Panc1 (cell line): ENCODE measurements at places on chromosomes 12 and 14.

GRCh38 chr14:104865631-104866441 lies 768 bp downstream of the CEP170B start:
- DNase-seq: no peak

DNA sequence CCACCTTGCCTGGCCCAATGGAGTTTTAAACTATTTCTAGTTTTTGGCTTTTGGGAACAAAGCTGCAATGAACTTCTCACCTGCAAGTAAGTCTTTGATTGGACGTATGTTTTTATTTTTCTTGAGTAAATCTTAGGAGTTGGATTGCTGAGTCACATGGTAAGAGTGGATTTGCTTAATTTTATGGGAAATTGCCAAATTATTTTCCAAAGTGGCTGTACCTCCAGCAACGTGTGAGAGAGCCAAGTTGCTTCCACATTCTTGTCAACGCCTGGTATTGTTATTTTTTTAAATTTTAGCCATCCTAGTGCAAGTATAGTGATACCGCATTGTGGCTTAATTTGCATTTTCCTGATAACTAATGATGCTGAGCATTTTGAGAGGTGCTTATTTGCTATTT lies 136.6 kb downstream of the LMNTD1 start:
- no peak for DNase-seq

GRCh38 chr14:89252887-89253532 lies 164.0 kb downstream of the FOXN3 start:
- DNase-seq: no peak

GRCh38 chr12:124563401-124563800 lies 4.0 kb downstream of the NCOR2 start:
- DNase-seq: no peak

DNA sequence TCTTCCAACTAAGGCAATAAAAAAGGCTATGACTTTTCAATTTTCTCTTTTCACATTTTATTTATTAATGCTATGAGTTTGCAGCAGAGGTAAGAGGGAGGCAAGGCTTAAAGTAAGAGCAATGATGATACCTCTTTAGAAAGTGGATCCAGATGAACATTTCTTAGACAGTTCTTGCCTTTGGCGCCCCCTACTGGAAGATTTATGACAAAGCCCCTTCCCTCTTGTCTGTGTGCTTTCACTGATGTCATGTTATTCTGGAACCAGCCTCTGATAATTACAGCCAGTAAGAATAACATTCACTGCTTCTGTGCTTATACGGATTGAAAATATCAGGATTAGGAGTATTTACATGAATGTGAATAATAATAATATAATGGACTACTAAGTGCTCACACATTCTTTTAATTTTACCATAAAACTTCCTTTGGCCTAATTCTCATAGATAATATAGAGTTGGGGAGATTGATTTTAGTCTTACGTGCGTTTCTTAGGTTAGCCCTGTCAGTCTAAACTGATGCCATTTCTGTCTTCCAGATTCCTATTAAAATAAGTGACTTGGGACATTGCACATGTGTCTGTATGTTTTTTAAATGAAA lies 1929.9 kb upstream of the SEL1L start:
- DNase-seq: no peak

DNA sequence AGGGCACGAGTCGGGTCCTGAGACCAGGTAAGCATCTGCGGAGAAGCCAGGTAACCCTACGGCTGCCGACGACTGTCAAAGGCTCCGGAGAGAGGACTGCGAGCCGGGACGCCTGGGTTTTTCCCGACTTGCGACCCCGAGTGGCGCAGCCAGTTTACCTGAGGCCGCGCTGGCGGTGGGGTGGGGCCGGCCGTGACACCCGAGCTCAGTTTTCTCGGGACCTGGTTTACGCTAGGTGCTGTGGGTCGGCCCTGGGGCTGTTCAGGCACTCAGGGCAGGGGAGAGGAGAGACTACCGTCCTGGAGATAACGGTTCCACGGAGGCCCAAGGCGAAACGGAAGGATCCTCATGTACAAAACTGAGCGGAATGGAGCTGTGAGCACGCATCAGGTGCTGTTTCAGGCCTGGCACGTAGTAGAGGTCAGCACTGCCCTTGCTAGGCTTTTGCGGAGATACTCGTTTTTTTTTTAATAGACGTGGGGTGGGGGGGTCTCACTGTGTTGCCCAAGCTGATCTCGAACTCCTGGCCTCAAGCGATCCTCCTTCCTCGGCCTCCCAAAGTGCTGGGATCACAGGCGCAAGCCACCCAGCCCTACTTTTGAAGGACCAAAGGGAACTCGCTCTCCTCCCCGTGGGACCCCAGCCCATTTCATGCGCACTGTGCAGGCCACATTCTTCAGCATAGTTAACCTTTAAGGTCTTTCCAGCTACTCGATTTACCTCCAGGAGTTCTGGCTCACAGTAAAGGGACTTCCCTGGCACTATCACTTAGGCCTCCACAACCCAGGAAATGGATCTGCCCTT lies 471 bp downstream of the MTRFR start:
- DNase-seq: no peak

DNA sequence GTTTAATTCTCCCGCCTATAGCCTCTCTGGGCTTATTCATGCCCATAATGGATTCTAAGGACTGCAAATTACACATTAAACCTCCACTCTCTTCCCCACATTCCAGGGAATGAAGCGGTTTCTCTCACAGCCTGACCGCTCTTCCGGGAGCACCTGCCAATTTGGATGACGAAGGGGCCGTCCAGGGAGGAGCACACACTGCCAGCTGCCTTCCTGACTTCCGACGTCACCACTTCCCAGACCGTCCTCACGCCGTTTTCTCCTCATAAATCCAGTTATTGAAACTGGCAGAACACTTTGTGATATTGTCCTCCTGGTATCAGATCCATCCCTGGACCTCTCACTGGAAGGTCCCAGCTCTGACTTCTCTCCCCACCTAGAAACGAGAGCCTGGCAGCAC lies 87.6 kb downstream of the GCH1 start:
- no peak for DNase-seq

- no peak for DNase-seq
Measured at GRCh38 chr12:6294156-6295093, 16.1 kb upstream of the PLEKHG6 start.

GRCh38 chr14:105987563-105987962 lies 461.2 kb downstream of the TMEM121 start:
- DNase-seq: no peak

GRCh38 chr12:67019070-67019469 lies 250.1 kb upstream of the CAND1 start:
- DNase-seq: no peak

- DNase-seq: no peak
Measured at GRCh38 chr14:92613008-92613658, 99.6 kb downstream of the RIN3 start.

DNA sequence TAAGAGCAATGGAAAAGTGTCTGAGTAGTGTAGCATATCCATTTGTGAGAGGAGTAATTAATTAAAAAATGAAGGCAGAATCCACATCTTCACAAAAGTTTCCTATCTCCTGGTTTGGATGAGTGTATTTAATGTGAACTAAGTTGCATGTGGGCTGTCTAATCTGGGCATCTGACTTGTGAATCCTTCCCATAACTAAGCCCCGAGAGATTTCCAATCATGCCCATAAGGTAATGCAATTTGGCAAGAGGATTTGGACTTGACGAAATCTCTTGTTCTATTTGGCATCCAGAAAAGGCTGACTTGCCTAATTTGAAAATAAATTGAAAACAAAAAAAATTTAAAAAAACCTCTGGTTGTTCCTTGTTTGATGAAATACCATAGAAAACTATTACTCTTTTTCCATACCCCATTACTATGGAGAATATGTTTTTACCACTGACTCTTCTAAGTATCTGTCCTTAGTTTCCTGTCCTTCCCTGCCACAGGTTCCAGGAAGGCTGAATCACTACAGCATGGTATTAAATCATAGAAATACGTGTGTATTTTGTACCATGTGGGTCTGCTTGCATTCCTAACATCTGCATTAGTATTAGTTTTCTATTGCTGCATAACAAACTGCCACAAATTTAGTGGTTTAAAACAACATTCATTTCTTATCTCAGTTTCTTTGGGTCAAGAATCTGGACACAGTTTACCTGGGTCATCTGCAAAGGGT lies 48.4 kb downstream of the ETV6 start:
- no peak for DNase-seq

- no peak for DNase-seq
Measured at GRCh38 chr12:92064422-92064821, 81.2 kb downstream of the BTG1 start.

- no peak for DNase-seq
Measured at GRCh38 chr14:56753396-56753795, 56.9 kb downstream of the OTX2 start.

GRCh38 chr12:47094804-47095203 lies 15.0 kb upstream of the AMIGO2 start:
- DNase-seq: no peak

GRCh38 chr14:93906341-93907329 lies 20.5 kb upstream of the FAM181A start:
- peak; percentile 13 for DNase-seq

- no peak for DNase-seq
Measured at GRCh38 chr12:124883263-124884130, 19.8 kb upstream of the SCARB1 start.

GRCh38 chr14:69500736-69501135 lies 16.2 kb downstream of the PLEKHD1 start:
- no peak for DNase-seq

DNA sequence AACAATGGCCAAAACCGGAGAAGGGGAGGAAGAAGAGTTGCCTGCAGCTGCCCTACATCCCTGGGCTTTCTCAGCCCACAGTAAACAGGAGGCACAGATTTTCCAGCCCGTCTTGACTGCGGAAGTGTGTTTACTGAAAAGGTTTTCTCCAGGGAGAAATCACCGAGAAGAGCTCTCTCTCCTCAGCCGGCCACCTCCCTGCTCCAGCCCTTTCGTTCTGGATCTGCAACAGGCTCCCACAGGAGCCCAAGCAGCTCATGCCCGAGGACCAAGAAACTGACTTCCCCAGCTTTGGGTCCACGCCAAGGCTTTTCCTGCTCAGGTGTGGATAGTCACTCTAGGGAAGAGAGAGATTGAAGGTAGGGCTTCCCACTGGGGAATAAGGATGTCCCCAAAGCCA lies 61.7 kb downstream of the BCL11B start:
- no peak for DNase-seq

GRCh38 chr14:69591317-69591716 lies 16.6 kb upstream of the CCDC177 start:
- no peak for DNase-seq

DNA sequence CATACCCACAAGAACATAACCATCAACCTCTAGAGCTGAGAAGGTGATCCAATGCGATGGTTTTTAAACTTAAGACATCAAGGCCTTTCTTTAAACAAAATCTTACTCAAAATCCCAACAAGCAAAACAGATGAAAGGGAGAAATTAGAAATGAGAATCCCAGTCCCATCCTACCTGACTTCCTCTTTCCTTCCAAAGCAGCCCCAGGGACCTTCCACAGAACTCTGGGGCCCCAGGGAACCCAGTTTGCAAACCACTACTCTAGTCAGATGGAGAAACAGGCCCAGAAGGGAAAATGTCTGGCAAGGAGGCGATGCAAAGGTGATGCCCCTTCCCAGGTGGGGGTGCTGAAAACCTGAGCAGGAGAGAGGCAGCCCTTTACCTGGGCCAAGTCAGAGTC lies 29.0 kb upstream of the CMKLR1 start:
- no peak for DNase-seq
